NCI-H446 (cell line): ENCODE measurements at places on chromosomes 1 and 21.

GRCh38 chr1:160883581-160884513, 1.1 kb downstream of the ITLN1 start:
- no peak for DNase-seq

GRCh38 chr1:9929431-9930385, 13.5 kb downstream of the LZIC start:
- DNase-seq, result no peak

- DNase-seq, result no peak
These were observed 1409.4 kb downstream of the MRPL39 start for GRCh38 chr21:24197923-24198322.

- DNase-seq, result no peak
These were observed 471.7 kb upstream of the ADGRL2 start for GRCh38 chr1:81329041-81329440.

GRCh38 chr1:231419738-231420298, 2.3 kb downstream of the EGLN1 start:
- no peak for DNase-seq

DNA sequence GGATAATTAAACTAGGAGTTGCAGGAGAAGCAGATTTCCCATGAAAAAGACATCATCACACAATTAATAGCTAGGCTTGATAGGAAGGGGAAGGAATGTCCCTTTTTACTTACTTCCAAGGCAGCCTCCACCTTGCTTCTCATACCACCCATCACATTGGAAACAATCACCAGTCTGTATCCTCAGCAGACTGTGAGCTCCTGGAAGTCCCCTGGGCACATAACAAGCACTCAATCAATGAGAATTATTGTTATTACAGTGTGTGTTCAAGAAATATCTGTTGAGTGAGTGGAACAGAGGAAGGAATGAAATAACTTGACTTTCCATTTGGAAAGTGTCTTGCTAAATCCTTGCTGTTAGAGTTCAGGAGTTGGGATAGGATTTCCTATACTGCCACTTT, 36.2 kb downstream of the HIVEP3 start:
- no peak for DNase-seq

DNA sequence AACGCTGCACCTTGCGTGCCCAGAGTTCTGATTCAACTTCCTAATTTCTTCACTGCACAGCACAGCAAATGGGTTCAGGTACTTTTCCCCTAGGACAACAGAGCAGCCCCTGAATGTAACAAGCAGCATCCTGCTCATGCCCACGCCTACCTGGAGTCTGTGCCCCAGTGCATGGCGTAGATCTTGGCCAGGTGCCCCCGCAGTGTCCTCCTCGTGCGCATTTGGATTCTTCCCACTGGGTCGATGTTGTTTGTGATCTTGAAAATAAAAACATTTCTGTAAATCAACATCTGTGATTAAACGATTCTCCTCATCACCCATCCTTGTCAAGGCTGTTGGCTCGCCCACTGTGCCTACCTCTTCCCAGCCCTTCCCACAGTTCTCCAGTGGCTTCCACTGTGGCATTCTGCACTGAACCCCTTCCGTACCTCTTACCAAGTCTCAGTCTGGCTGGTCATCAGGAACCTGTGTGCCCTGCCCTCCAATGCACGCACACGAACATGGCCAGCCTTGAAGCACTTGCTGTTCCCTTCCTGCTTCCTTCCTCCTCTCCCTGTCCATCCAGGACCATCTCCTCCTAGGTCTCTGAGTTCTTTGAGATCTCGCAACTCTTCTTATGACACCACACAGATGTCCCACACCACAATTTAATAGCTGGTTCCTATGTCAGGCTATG, 37.5 kb upstream of the NADK start:
- no peak for DNase-seq

DNA sequence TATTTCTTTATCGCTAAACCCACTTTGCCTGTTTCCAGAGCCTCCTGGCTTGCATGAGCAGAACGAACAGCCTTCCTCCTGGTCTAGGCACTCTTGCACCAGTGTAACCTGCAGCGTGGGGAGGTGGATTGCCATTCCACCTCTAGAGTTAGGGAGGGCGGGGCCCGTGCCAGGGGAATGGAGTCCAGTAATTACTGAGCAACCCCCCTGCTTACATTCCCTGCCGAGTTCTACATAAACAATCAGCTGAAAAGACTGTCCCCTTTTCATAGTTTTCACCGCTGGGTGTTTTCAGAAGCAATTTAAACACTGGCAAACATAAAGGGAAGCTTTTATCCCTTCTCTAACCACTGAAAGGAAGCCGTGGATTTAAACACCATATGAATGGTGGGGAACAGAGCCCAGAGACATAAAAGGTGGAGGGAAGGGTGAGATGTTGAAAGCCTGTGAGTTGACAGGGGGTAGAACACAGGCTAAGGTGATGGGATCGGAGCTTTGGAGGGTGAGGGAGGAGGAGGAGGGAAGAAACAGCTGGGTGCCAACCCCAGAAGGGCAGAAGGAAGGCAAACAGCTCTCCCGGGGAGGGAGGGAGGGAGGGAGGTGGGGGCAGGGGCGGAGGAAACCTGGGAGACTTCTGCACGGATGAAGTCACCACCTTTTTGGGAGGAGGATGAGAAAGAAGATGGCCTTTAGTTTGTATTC, 68.0 kb upstream of the WDR26 start:
- DNase-seq, result no peak

- peak; percentile 32 for DNase-seq
These were observed 590.4 kb upstream of the PLXNA2 start for GRCh38 chr1:208834381-208835096.

DNA sequence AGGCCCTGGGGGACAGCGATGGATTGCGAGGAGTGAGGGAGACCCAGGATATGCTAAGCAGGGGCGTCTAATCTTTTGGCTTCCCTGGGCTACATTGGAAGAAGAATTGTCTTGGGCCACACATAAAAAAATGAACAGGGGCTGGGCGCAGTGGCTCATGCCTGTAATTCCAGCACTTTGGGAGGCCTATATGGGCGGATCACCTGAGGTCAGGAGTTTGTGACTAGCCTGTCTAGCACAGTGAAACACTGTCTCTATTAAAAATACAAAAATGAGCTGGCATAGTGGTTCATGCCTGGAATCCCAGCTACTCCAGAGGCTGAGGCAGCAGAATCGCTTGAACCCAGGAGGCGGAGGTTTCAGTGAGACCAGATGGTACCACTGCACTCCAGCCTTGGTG, 10.8 kb upstream of the PRAMEF12 start:
- DNase-seq, result no peak

- DNase-seq, result peak; percentile 63
These were observed 623.2 kb upstream of the PKN2 start for GRCh38 chr1:88060750-88061491.

DNA sequence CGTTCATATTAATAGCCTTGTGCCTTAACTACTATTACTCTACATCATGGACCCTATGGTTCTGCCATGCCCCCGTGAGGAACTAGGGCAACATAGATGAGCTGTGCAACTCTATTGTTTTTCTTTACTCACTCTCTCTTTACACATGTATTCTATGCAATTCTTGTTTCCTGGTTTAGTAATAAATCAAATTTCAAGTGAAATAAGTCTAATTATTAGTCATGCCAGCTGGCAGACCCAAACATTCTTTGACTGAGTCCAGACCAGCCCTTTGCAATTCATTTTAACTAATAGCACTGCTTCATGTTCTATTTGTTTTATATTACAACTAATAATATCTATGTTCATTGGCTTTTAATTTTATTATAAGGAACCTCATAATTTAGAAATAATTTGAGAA, 789.3 kb upstream of the ADAMTS5 start:
- DNase-seq, result no peak

- DNase-seq, result peak; percentile 78
These were observed 1.1 kb upstream of the PPM1J start for GRCh38 chr1:112716133-112716720.

DNA sequence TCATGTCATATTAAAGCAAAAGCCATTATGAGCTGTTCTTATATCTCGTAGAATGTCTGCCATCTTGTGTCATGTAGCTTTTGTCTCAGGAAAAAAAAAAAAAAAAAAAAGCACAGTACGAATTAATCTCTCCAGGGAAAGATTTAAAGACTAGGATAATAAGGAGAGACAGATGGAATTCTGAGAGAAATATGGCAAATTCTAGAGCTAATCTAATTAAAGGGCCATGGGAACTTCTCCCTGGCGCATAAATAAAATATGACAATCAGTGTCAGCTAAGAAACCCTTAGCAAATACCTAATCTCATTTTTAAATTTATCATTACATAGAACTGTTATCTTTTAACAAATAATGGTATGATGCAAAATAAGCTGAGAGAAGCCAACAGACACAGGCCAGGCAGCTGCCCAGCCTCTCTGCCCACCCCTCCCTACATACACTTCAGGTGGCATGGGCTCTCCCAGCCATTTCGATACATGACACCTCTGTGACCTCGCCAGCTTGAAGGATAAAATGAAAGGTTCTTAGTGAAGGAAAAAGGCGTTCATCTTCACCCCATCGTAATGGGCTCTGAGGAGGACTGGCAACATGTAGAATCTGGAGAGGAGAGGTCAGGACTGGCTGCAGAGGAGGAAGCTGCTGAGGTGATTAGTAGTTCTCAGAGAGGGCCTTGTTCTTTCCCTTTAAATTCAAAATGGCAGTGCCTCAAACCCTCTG, 39.8 kb downstream of the DISC1 start:
- DNase-seq, result no peak

GRCh38 chr1:174746024-174746808, 253.5 kb upstream of the CACYBP start:
- DNase-seq, result no peak

- DNase-seq, result no peak
These were observed 2.0 kb upstream of the RCC2 start for GRCh38 chr1:17441265-17441992.

DNA sequence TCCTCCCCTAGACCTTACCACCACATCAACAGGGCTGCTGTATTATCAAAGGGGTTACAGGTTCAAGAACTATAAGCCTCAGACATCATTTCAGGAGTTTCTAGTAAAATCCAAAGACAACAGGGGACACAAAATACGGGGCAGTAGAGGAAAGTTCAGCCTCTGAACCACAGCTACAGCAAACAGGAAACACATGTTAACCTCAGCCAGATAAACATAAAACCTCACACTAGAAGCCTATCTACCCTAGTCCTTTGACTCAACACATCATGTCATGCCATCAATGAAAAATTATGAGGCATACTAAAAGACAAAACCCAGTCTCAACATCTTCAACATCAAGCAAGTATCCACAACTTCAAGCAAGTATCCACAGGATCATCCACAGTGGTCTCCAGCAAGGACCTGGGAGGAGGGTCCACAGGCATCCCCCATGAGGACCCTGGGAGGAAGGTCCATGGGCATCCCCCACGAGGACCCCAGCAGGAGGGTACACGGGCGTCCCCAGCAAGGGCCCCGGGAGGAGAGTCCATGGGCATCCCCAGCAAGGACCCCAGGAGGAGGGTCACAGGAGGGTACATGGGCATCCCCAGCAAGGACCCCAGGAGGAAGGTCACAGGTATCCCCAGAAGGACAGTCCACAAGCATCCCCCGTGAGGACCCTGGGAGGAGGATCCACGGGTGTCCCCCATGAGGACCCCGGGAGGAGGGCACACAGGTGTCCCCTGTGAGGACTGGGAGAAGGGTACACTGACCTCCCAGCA, 440.0 kb downstream of the MATN1 start:
- DNase-seq, result no peak

GRCh38 chr1:217660353-217661062, 29.4 kb downstream of the SPATA17 start:
- DNase-seq, result peak; percentile 31

DNA sequence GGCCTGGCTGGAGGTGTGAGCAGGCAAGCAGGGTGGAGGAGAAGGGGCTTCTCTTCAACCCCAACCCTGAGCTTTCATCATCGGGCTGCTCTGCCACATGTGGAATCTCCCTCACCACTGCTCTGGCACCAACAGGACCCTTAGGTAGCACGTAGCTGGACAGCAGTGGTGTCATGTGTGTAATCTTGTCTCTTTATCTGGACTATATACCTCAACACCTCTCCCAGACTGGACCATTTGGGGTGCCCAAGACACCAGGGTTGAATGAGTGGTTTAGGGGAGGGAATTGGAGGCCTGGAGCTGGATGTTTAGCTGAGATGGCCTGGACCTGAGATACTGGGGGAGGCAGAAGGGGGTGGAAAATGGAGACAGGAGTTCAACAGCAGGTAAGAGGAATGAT, 63.0 kb downstream of the UBE2T start:
- DNase-seq, result no peak

- DNase-seq, result peak; percentile 51
These were observed 90.5 kb downstream of the CD247 start for GRCh38 chr1:167427848-167428247.

- DNase-seq, result no peak
These were observed 66.1 kb downstream of the DMRTA2 start for GRCh38 chr1:50357186-50357585.

DNA sequence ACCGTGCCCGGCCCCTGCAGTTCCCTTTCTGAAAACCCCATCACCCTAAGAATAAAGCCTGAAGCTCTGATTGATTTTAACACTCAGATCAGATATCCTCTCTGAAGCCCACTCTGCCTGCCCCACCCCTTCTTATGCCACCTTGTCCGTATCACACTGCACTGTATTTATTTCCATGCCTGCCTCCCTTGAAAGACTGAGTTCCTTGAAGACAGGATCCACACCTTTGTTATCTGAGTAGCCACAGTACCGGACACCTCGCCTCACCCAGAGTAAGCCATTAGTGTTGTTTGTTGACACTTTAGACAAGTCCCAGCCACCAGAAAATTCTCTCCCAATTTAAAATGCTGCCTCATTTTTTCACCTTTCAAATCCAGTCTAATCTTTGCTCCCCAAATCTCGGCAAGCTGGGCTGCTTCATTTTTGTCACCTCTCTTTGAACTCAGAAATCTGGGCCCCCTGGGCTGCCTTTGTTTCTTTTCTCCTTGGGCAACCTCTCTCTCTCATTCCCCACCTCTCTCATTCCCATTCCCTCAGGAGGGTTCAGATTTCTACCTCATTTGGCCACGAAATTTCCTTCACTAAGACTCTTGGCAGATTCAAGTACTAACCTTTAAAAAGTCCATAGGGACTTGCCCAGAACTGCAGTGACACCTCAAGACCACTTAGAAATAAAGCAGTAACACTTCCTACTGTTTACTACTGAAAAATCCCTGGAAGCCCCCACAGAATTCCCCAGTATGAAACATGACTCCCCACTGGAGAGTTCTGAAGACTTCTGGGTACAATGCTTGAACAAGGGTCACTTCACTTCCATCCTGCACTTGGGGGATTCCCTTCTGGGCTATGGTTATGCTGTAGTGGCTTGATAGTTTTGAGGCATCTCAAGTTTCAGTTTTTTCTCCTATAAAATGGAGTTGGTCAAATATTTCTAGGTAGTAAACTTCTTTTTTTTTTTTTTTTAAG, 8.7 kb upstream of the PPP1R15B start:
- DNase-seq, result no peak

GRCh38 chr1:77412069-77412819, 130.4 kb downstream of the AK5 start:
- DNase-seq, result no peak

DNA sequence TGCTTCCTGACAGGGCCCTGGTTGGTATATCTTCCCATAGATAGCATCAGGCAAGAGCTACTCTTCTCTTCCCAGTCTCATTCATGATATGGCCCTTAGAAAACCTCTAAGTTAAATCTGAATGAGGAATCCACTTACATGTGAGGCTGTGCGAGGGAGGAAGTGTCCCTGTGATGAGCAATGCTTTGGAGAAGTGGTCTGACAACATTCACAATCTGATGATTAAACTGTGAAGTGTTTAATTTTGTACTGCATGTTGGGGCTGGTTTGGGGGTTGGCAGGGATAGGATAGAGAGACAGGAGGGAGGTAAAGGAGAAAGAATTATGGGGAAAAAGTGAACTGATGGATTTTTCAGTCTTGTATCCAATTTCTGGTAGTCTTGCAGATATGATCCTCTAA, 421.2 kb upstream of the DAB1 start:
- no peak for DNase-seq
